NCI-H1092 treated with DMSO at 0.1 percent for 48 hours (cell line): ENCODE measurements at places on chromosomes 6 and 20.

DNA sequence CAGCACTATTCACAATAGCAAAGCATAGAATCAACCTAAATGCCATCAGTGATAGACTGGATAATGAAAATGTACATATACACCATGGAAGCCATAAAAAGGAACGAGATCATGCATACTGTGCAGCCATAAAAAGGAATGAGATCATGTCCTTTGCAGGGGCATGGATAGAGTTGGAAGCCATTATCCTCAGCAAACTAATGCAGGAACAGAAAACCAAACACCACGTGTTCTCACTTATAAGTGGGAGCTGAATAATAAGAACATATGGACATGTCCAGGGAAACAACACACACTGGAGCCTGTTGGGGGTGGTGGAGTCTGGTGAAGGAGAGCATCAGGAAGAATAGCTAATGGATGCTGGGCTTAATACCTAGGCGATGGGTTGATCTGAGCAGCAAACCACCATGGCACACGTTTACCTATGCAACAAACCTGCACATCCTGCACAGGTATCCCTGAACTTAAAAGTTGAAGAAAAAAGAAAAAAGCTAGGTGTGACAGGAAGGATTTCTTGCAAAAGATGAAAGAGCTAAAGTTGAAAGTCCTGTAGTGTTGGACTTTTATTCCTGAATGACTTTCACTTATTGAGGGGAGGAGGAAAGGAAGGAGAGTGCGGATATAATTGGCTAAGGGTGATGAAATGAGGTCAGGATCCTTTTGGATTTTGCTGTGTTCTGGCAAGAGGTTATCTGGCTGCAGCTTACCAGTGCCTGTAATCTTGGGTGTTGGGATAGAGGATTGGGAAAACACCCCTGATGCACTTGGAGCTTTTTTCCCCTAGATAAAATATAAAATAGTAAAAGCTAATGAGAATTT lies 8.5 kb downstream of the TRMT11 start:
- no peak for DNase-seq

- no peak for DNase-seq
Measured at GRCh38 chr6:46201702-46202101, 30.9 kb upstream of the ENPP5 start.

DNA sequence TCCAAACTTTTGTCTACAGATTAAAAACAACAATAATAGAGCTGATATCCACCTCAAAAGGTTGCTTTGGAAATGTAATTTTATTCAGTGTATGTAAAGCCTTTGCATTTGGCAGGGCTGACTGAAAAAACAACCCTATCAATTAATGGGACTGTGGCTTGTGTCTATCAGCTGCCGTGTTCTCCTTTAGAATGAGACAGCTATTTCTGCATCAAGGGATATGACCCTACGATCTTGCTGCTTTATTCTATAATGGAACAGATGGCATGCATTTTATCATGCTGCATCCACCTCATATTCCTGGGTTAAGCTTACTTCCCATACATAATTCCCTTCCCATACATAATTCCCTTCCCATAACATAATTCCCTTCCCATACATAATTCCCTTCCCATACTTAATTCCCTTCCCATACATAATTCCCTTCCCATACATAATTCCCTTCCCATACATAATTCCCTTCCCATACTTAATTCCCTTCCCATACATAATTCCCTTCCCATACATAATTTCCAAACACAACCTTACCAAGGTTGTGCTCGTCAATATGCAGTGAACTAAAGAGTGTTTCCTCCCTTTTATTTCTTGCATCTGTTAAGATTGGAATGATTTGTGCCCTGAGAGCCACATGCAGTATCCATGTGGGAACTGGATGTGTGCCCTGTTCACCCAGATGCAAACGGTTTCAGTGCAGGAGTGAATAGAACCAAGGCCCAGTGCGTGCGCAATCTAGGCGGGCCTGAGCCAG lies 26.8 kb downstream of the SERPINB6 start:
- no peak for DNase-seq

DNA sequence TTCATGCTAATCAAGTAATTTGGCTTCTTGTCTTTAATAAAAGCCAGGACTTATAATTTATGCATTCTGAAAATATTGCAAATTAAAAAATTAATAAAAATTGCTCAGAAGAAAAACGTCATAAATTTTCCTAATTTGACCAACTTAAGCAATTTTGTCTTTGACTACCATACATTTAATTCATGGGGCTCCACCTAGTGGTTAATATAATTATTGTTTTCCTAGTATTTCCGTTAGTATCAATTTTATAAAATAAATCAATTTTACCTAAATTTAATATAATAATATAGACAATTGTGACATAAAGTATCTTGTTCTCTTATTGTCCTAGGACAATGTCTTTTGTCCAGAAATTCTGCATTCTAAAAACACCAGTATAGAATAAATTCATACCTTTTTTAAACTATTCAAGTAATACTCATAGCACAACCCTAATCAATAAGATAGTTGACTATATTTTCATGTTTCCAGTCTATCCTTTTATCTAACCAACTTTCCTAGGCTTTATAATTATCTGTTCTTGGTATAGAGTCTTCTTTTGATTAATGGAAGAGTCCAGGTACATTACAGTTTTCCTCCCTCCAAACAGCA lies 319.9 kb downstream of the TRDN start:
- peak; percentile 17 for DNase-seq

DNA sequence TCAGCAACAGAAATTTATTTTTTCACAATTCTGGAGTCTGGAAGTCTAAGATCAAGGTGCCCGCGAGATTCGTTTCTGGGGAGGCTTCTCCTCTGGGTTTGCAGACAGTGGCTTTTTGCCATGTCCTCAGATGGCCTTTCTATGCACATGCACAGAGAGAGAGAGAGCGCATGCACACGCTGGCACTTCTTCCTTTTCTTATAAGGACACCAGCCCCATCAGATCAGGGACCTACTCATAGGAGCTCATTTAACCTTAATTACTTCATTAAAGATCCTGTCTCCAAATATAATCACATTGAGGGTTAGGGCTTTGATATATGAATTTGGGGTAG lies 260.7 kb upstream of the PLCB4 start:
- no peak for DNase-seq

GRCh38 chr6:18501663-18502013 lies 114.5 kb downstream of the RNF144B start:
- DNase-seq, result no peak

DNA sequence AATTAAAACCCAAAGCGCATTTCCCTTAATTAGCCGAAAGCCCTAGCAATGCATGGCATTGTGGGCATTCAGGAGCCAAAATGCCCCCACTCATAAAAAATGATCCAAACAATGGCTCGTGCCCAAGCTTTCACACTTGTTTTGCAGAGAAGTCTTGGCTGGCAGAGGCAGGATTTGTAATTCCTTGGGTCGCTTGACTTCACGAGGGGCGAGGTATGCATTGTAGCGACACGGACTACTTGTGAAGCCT lies 613 bp upstream of the SASH1 start:
- DNase-seq, result no peak

DNA sequence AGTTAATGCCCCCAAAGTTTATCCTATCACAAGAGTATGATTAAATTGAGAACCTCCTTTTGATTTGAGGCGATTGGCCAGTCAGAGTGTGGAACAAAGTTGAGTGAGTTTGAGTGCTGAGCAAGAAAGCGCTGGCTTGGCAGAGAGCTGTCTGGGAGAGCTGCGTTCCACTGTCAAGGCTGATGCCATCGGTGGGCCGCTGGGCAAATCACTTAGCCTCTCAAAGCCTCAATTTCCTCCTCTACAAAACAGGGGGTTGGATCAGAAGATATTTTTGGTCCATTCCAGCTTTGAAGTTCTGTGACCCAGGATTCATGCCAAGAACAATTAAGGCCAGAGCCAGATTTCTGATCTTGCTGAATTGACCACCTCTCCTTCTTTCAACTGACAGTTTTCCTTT lies 60.2 kb downstream of the TMEM242 start:
- no peak for DNase-seq

DNA sequence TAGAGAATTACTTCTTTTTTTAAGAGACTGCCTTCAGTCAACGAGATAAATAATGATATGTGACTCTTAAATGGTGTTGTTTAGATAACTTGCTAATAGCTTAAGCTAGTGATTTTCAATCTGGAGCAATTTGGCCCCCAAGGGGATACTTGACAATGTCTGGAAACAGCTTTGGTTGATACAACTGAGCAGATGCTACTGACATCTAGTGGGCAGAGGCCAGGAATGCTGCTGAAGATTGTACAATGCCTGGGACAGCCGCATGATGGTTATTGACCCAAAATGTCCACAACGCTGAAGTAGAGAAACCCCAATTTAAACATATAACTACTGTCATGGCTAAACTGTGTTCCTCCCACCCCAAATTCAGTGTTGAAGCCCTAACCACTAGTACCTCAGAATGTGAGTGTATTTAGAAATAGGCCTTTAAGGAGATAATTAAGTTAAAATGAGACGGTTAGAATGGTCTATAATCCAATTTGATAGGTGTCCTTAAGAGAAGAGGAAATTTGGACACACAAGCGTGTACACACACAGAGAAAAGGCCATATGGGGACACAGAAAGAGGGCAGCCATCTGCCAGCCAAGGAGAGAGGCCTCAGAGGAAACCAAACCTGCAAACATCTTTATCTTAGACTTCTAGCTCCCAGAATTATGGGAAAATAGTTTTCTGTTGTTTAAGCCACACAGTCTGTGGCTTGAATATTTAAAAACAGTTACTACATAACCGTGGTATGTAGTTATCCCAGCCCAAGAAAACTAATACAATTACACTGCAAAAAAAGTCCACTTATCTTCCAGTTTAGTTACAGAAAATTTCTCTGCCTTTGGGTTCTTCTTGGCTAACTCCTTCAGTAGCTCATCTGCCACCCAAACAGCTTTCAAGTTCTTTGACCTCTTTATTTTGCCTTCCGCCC lies 22.2 kb downstream of the RWDD2A start:
- DNase-seq, result peak; percentile 56

DNA sequence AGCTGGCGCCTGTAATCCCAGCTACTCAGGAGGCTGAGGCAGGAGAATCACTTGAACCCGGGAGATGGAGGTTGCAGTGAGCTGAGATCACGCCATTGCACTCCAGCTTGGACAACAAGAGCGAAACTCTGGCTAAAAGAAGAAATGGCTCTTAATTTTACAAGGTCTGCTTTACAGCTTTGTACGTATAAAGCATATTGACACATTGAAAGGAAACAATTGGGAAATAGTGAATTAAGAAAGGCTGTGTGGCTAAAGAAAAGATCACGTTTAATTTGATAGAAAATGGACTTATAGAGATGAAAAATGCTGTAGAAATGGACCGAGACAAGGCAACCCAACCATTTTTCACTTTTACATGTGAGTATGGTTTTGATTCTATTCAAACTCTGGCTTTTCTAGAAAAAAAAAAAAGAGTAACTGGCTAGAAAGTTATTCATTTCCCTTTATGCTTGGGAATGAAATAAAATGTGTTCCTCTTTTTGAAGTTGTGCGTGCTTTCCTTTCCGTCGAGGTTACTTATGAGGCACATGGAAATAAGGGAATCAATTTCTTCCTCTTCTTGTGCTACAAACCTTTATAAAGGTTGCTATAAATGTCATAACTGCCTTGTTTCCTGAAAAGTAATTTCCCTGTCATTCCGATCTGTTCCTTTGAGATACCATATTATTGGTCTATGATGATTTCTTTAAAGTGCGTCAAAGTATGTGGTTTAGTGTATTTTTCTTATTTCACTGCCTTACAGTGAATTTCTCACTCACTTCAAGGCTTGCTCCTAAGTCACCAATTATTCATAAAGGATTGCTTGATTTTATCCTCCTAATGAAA lies 29.4 kb downstream of the PFDN4 start:
- DNase-seq, result no peak

DNA sequence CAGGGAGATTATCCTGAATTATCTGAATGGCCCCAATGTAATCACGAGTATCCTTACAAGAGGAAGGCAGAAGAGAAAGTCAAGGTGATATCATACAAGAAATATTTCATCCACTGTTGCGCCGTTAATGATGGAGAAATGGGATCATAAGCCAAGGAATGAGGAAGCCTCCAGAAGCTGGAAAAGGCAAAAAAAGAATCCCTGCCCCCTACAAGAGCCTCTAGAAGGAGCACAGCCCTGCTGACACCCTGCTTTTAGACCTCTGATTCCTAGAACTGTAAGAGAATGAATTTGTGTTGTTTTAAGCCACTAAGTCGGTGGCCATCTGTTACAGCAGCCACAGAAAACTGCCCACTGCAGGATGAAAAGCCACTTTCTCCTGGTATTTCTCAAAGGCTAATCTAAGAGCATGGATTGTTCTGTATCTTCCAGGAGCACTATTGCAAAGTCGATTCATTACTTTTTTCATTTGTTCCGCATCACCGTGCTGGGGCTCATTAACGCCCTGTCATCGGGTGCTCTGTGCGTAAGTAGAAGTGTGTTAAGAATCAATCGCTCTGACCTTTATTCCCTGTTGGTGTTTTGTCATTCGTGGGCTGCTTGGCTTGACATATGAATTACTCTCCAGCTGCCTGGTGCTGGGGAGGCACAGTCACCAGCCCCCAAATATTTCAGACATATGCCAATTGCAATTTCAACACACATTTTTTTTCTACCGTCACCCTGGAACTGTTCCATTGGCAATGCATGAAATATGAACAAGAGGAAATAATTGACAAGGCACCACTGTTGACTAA lies 117.0 kb downstream of the PCSK2 start:
- DNase-seq, result no peak

- DNase-seq, result no peak
Measured at GRCh38 chr6:44869321-44869897, 458.7 kb upstream of the RUNX2 start.

- no peak for DNase-seq
Measured at GRCh38 chr6:5999688-6000608, 6.8 kb downstream of the NRN1 start.

DNA sequence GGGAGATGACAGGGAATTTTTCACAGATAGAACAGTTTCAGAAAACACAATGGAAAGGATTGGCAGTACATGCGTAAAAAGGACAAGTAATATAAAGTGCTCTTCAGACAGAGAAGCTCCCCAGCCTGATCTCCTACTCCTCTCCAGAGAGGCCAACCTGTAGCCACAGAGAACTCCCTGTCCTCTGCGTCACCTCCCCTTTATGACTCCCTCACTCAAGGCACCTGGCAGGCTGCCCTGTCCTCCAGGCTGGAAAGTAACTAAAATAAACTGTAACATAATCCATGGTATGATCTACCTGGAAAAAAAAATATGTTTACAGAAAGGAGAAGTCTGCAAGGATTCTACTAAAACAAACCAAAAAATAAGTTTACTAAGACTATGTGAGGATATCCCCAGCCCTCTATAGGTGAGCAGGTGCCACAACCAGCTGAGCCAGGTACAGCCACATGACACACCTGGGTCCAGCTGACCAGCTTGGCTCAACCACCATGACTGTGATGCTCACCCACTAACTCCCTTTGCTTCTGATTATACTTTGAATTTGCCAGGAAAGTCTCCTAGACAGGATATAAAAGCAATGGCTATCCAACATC lies 29.2 kb downstream of the MBOAT1 start:
- peak; percentile 53 for DNase-seq

- DNase-seq, result no peak
Measured at GRCh38 chr6:144544266-144544830, 259.2 kb downstream of the UTRN start.
